ENCODE measurements at places on chromosomes 3 and 15. TPM values are rescaled to one million over a fixed set of nuclear protein-coding genes. Genes with fewer than 3 reads are reported as not detected.

DNA sequence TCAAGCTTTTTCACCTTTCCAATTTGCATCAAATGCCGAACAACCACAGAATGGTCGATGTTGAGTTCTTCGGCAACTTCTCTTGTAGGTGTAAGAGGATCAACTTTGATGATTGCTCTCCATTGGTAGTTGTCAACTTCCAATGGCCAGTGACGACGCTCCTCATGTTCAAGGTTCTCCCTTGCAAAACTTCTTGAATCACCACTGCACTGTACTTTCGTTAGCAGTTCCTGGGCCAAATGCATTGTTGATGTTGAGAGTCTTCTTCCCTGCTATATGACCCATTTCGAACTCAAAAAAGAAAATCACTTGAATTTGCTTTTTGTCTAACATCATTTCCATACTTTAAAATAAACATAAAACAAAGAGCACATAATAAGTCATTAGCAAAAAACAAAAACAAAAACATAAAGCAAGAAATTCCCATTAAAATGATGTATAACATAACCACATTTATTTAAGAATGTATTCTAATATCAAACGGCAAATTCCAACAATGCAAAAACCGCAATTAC lies 71.2 kb upstream of the AP4E1 start:
- H3K27me3 ChIP-seq = no peaks in the 10 kb centered on the region
- H3K4me1 ChIP-seq = no peaks in the 10 kb centered on the region
- H3K36me3 ChIP-seq = no peaks in the 10 kb centered on the region
- DNase-seq = no peak
- no peak overlapping the region for H3K4me3 ChIP-seq

GRCh38 chr3:127997961-127998360 lies 54.3 kb upstream of the SEC61A1 start:
- H3K36me3 ChIP-seq = no peaks in the 10 kb centered on the region
- no peaks in the 10 kb centered on the region for H3K27me3 ChIP-seq
- no peak overlapping the region for H3K27ac ChIP-seq
- no peaks in the 10 kb centered on the region for H3K4me1 ChIP-seq
- DNase-seq = no peak

- H3K4me3 ChIP-seq = no peak overlapping the region
- H3K27me3 ChIP-seq = peaks cover 73% of the 10 kb centered on the region
- H3K36me3 ChIP-seq = no peaks in the 10 kb centered on the region
- no peaks in the 10 kb centered on the region for H3K4me1 ChIP-seq
- no peak for DNase-seq
These were observed 22.4 kb downstream of the GJD2 start for GRCh38 chr15:34732430-34732829.

- H3K4me1 ChIP-seq = no peaks in the 10 kb centered on the region
- H3K36me3 ChIP-seq = no peaks in the 10 kb centered on the region
- DNase-seq = no peak
- H3K4me3 ChIP-seq = no peak overlapping the region
- H3K27me3 ChIP-seq = no peaks in the 10 kb centered on the region
These were observed 868.8 kb downstream of the NTRK3 start for GRCh38 chr15:87387766-87388165.

DNA sequence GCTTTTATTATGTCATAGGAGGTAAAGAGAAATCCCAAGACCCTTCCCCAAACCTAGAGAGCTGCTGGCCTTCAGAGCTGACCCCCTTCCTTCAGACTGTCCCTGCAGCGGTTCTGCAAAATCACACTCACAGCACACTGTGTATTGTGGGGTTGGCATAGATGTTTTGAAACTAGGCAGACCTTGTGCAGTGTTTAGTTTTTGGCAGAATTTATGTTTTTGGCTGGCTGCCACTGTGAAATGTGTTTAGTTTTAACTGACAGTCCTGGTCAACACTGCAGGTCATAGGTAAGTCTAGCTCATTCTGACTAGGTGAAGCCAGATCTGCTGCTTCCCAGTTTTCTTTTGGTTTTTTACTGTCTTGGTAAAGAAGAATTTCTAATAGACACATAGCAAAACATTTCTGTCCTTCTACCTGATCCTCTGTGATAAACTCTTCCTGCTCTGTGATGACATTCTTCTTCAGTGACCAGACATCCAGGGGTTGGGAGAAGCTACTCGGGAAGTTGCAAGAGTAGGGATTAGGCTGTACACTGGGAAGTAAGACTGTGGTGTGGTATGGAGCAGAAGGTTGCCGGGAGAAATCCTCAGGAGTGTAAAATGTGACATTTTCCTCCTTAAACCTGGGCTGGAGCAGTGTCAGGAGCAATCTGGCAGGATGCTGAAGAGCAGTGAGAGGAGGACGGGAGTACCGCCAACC lies 209.6 kb upstream of the MCTP2 start:
- peaks cover 2% of the 10 kb centered on the region for H3K4me1 ChIP-seq
- H3K4me3 ChIP-seq = no peak overlapping the region
- no peak overlapping the region for H3K27ac ChIP-seq
- H3K36me3 ChIP-seq = no peaks in the 10 kb centered on the region
- no peaks in the 10 kb centered on the region for H3K27me3 ChIP-seq

DNA sequence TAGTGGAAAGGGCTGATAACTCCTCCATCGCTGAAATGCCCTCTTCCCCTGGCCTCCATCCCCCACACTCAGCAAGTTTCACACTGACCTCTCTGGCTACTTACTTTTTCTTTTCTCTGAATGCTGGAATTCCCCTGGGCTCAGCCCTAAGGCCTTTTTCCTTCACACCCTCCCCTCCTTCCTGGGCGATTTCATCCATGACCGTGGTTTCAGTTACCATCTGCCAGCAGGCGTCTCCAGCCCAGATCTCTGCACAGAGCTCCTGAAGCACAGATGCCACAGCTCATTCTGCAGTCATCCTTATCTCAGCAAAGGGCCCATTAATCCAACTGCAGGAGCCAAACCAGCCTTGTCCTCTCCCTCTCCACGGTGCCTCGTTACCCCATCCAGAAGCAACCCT lies 114.0 kb downstream of the RFTN1 start:
- no peaks in the 10 kb centered on the region for H3K36me3 ChIP-seq
- H3K27me3 ChIP-seq = no peaks in the 10 kb centered on the region
- DNase-seq = no peak
- H3K4me1 ChIP-seq = no peaks in the 10 kb centered on the region
- no peak overlapping the region for H3K27ac ChIP-seq
- no peak overlapping the region for H3K4me3 ChIP-seq

DNA sequence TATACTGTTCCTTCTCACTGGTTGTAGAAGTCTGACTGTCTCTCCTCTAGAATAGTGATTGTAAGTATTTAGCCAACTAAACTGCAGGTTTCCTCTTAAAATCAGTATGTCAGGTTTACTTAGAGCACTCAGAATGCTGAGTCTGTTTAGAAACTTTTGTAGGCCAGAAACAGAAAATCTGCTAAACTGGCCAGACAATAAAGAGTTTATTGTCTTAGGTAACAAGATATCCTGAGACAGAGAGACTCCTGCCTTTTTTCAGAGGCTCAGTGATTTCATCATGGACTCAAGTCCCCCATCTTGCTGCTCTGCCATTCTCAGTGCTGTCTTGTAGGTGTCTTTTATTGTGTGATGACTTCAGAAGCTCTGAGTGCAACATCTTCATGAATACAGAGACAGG lies 279.0 kb downstream of the MFSD1 start:
- H3K36me3 ChIP-seq = no peaks in the 10 kb centered on the region
- H3K27ac ChIP-seq = no peak overlapping the region
- H3K4me3 ChIP-seq = no peak overlapping the region
- no peaks in the 10 kb centered on the region for H3K4me1 ChIP-seq
- H3K27me3 ChIP-seq = no peaks in the 10 kb centered on the region
- DNase-seq = no peak

- no peak for DNase-seq
- H3K27me3 ChIP-seq = no peaks in the 10 kb centered on the region
- peaks cover 93% of the 10 kb centered on the region for H3K36me3 ChIP-seq
- H3K27ac ChIP-seq = no peak overlapping the region
These were observed 7.5 kb downstream of the KNSTRN start for GRCh38 chr15:40389824-40390595.

- no peaks in the 10 kb centered on the region for H3K36me3 ChIP-seq
- no peak overlapping the region for H3K4me3 ChIP-seq
- H3K27me3 ChIP-seq = no peaks in the 10 kb centered on the region
- DNase-seq = peak; percentile 86
- H3K27ac ChIP-seq = peak overlapping the region; percentile 47
These were observed 1176.0 kb upstream of the ALCAM start for GRCh38 chr3:104190681-104191080.

GRCh38 chr3:140336465-140336864 lies 341.4 kb upstream of the TRIM42 start:
- H3K4me1 ChIP-seq = no peaks in the 10 kb centered on the region
- no peak overlapping the region for H3K27ac ChIP-seq
- no peaks in the 10 kb centered on the region for H3K27me3 ChIP-seq
- no peak overlapping the region for H3K4me3 ChIP-seq
- DNase-seq = no peak

- H3K27me3 ChIP-seq = peaks cover 5% of the 10 kb centered on the region
- no peak for DNase-seq
- no peak overlapping the region for H3K27ac ChIP-seq
- no peaks in the 10 kb centered on the region for H3K36me3 ChIP-seq
- no peak overlapping the region for H3K4me3 ChIP-seq
- peaks cover 28% of the 10 kb centered on the region for H3K4me1 ChIP-seq
These were observed 23.7 kb downstream of the PRR23E start for GRCh38 chr3:127216415-127217261.

GRCh38 chr15:29959384-29960137 lies 123.2 kb upstream of the GOLGA8J start:
- no peaks in the 10 kb centered on the region for H3K4me1 ChIP-seq
- no peak overlapping the region for H3K27ac ChIP-seq
- no peak for DNase-seq
- peaks cover 11% of the 10 kb centered on the region for H3K27me3 ChIP-seq
- no peaks in the 10 kb centered on the region for H3K36me3 ChIP-seq

GOLGA8H gene
- total RNA-seq = not detected

LRRC58 gene
- total RNA-seq = 34.1 TPM

TUSC7 gene
- total RNA-seq = not detected

SOX2 gene
- total RNA-seq = 62.0 TPM

ALG1L2 gene
- total RNA-seq = not detected

FBLN2 gene
- 1.3 TPM for total RNA-seq

CLDN18 gene
- total RNA-seq = not detected

Measured in A673 (cell line).